ENCODE measurements at places on chromosomes 5 and 9.

DNA sequence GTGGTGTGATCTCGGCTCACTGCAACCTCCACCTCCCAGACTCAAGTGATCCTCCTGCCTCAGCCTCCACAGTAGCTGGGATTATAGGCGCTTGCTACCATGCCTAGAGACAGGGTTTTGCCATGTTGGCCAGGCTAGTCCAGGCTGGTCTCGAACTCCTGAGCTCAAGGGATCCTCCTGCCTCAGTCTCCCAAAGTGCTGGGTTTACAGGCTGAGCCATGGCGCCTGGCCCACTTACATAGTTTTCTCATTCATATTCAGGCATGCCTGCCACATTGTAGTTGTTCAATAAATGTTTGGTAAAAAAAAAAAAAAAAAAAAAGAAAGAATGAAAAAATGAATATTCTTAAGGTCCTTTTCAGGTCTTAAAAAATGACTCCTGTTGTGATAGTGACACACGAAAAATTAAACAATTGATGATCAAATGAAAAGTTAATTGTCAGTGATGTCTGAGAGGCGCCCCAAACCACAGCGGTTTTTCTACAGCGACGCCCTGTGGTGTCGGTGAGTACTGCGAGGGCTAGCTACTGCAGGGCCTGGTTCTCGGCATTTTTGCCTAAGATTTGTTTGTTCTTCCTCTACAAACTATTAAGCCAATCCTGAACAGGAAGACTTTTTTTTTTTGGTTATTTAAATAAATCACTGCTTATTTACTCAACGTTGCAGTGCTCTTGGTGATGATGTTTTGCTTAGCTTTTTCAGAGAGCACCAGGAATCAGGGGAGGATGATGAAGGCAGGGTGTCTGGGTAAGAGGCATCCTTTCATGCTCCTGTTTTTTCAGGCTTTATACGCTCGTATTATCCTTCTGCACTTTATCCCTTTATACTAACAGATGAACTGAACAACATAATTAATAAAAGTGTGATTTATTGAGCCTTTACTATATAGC lies 67.0 kb upstream of the DPYSL3 start:
- no peak for DNase-seq

- DNase-seq, result no peak
Observed at GRCh38 chr5:180792965-180793287, 9.7 kb downstream of the MGAT1 start.

GRCh38 chr5:122076669-122077365 lies 1.2 kb downstream of the LOX start:
- no peak for DNase-seq

- DNase-seq, result no peak
Observed at GRCh38 chr9:134490446-134490845, 151.2 kb upstream of the COL5A1 start.

DNA sequence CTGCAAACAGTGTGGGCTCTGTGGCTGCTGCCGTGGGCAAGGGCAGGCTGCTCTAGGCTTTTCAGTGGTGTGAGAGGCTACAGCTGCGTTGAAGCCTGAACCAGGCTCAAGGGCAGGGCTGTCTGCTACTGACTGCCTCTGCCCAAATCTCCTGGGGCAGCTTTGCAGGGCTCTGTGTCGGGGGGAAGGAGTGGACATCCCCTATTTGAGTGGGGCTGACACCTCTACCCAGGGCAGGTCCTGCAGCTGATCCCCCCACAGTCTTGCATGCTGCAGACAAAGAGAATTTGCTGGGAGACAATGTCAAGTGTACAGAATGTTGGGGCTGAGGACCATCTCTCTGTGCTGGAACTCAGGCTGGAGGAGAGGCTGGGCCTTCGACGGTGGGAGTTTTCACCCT lies 240.2 kb downstream of the PBX3 start:
- DNase-seq, result no peak

GRCh38 chr5:96823900-96824380 lies 16.2 kb upstream of the ERAP1 start:
- DNase-seq, result no peak

DNA sequence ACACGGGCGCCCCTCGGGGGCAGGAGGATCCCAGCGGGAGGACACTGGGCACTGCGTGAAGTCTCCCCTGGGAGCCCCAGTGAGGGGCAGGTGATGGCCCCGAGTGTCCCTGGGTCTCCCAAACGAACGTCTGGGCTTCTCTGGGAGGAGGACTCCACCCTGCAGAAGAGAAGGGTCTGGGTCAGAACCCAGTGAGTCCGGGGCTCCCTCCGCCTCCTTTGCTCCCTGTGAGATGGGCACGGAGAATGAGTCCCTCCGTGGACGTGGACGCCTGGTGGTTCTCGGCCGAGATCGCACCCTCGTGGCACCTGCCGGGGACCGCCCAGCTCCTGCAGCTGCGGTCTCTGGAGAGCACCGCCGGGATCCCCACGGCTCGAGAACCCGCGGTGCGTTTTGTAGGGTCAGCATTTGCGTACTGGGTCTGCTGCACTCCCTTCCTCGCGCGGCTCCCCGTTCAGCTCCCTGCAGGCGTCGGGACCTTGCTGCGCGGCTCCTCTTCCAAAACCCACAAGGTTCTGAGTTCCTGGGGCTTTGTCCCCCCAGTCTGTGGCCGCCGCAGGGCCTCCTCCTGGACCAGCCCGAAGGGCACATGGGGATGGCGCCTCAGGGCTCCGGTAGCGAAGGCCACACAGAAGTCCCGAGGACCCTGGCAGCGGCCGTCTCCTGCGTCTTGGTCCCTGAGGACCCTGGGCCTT lies 10.2 kb upstream of the CEP72 start:
- DNase-seq, result no peak
